Activated naive CD4-positive, alpha-beta T cell treated with anti-CD3 and anti-CD28 coated beads, Interleukin-2, amount 50 U/mL, for 72 hours (primary cell): ENCODE measurements at places on chromosomes 16 and 17. TPM values are rescaled to one million over a fixed set of nuclear protein-coding genes. Genes with fewer than 3 reads are reported as not detected.

The CDRT4 gene
- 5.3 TPM for total RNA-seq

The FSCN2 gene
- 0.86 TPM for total RNA-seq

The ARHGAP23 gene
- total RNA-seq = 1.3 TPM

The DLX4 gene
- total RNA-seq = 0.56 TPM

The MPV17L gene
- total RNA-seq = not detected

The RUNDC3A gene
- 1.9 TPM for total RNA-seq

The HBA1 gene
- not detected for total RNA-seq

The KRTAP4-4 gene
- total RNA-seq = not detected

The ADAD2 gene
- total RNA-seq = 0.47 TPM

The TP53TG3B gene
- total RNA-seq = not detected

The DHRS7C gene
- not detected for total RNA-seq

The LGALS9B gene
- total RNA-seq = not detected

The EPN3 gene
- total RNA-seq = not detected

The CD300H gene
- not detected for total RNA-seq

The WFDC1 gene
- total RNA-seq = not detected

The SSTR5 gene
- not detected for total RNA-seq

The NPIPA7 gene
- 3.9 TPM for total RNA-seq

The HS3ST3A1 gene
- not detected for total RNA-seq

The PPP1R1B gene
- total RNA-seq = not detected

The JPH3 gene
- total RNA-seq = not detected

The LPO gene
- 0.19 TPM for total RNA-seq

The GNGT2 gene
- 40.2 TPM for total RNA-seq

The EVI2B gene
- 7.4 TPM for total RNA-seq

The EPX gene
- not detected for total RNA-seq

The C16orf95 gene
- 12.2 TPM for total RNA-seq

The KLHL10 gene
- total RNA-seq = 0.14 TPM

The KCNH6 gene
- not detected for total RNA-seq
